ENCODE measurements at places on chromosomes 5 and 9.

- no peak for DNase-seq
These were observed 526.1 kb downstream of the TLR4 start for GRCh38 chr9:118230329-118230728.

DNA sequence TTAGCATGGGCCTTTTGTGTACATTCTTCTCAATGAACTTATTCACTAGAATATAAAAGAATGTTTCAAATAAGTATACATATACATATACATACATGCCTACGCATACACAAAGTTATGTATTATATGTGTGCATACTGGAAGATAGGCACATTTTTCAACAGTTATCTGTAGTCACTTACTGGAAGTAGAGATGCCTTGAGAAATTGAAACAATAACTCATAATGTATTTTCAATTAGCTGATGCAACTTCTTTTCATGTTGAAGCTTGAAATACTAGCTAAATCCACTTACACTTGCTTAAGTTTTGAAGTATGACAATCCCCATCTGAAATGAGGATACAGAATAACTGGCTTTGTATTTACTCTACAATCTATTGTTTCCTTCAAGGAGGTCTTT, 469.0 kb upstream of the PTGER4 start:
- DNase-seq: no peak

DNA sequence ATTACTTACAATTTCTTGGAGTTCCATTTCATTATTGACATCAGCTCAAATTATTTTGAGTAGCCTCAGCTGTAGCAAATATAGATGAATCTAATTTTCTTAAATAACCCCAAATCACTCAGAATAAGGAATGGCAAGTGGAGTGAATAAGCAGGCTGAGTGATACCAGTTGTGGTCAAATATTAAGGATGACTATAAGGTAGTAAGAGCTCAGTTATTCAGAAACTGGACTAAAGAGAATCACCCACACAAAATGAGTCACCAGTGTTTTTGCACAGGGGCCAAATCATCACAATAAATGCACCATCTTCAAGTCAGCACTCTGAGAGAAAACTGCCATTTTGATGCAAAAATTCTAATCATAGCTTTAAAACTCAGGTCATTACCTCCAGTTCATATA, 128.9 kb upstream of the TARS1 start:
- DNase-seq: no peak

- DNase-seq: no peak
These were observed 146.5 kb downstream of the FANCC start for GRCh38 chr9:95171001-95171400.

GRCh38 chr5:111163000-111163399, 61.2 kb upstream of the CAMK4 start:
- DNase-seq: no peak

DNA sequence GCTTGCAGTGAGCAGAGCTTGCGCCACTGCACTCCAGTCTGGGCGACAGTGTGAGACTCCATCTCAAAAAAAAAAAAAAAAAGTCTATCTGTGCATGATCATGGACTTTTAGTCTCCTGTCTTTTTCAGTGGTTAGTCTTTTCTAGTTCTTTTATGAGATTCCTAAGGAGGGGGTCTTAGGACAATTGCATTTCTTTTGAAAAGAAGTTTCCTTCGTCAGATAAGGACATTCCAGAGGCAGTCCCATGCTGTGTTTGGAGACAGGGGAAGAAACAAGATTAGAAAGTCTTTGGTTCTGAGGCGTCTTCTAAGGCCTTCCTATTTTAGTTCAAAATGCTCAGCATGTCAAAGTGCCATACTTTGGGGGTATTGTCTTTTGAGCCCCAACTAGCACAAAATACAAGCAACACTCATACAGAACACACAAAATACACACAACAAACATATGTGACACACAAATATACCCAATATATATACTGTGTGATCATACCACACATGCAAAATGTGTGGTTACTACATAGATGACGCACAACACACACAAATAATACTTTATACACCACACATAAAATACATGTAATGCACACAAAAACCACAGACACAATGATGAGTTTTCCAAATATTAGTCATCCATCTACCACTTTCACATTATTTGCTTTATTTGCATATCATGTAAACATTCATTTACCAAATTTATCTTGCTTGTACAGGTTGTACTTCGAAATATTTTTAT, 394.5 kb downstream of the SPATA31D1 start:
- DNase-seq: no peak

GRCh38 chr5:41542183-41542582, 31.8 kb upstream of the PLCXD3 start:
- DNase-seq: no peak

- DNase-seq: no peak
These were observed 14.1 kb upstream of the TOR2A start for GRCh38 chr9:127749090-127749787.

- no peak for DNase-seq
These were observed 11.1 kb upstream of the PAIP1 start for GRCh38 chr5:43567967-43568366.

DNA sequence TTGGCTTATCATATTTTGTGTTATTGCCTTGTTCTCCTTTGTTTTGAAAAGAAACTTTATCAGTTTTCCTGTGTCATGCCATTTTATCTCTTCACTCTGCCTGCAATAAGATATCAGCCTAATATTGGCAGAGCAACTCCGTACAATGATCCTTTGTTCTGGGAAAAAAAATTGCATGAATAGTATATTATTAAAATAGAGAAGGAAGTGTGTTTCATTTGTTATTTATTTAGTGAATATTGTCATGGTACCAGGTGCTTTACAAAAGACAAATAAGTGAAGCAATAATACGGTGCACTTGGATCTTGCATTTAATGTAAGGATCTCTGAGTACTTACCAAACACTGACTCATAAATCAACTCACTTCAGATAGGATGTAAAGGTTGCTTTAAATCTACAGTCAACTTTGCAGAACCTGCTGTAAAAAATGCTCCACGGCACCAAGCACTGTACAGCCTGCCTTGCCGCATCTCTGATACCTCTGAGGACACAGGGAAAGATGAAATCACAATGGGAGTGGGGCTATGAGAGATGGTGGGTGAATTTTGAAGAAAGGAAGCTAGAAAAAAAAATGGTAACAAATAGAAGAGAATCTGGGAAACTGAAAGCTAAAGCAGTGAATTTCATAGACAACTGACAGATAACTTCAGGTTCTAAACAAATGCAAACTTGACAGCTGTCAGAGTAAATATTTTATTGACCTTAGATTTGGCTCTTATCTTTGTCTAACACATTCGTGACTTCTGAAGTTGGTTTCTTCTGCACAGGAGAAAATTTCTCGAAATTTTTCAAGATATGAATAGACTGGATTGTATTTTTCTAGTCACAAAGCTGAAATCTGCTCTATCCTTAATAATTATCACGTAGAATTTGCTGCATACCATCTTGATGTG, 232.1 kb downstream of the ENC1 start:
- no peak for DNase-seq

DNA sequence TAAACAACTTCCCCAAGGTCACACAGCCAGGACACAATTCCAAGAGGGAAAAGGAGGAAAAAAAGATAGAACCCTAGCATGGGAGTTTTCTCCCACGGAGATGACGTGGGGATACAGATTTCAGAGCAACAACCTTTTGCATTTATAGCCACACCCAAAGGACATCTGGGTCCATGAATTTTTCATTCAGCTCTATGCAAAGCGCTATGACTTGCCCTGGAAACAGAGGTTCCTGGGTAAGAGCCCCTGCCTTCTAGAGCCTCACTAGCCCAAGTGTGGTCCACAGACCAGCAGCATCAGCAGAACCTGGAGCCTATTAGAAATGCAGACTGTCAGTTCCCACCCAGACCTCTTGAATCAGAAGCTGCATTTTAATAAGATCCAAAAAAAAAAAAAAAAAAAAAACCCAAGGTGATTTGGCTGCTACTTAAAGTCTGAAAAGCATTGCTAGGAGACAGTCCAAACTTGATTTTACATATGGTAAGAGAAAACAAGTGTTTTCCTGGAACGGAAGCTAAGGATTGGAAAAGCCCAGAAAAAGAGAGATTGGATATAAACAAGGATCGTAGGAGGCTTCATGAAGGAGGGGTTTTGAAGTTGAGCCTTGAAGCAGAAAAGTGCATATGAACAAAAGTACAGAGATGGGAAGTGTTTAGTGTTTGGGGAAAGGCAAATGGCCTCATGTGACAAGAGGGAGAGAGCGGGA, 17.6 kb upstream of the ADAM19 start:
- no peak for DNase-seq

GRCh38 chr9:127253446-127253845, 11.1 kb upstream of the GARNL3 start:
- DNase-seq: no peak

DNA sequence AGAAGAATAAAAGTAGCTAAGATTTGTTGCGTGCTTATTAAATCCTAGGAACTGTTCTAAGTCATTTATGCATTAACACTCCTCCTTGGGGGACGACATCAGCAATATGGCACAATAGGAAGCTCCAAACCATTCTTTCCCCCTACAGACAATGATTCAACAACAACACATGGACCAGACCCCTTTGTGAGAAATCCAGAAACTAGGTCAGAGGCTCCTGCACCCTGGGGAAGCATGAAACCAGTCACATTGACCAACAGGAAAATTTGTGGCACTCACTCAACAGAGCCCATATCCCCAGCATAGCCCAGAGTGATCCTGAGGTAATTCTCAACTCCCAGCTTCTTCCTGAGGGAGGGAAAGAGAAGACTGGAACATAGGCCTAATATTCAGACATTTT, 294.4 kb downstream of the HINT1 start:
- DNase-seq: no peak

Data from right forelimb (tissue), 1 donor.